ENCODE measurements at places on chromosomes 7 and 10.

- no peak overlapping the region for H3K4me3 ChIP-seq
- peaks cover 67% of the 10 kb centered on the region for H3K36me3 ChIP-seq
- H3K27me3 ChIP-seq = no peaks in the 10 kb centered on the region
- H3K4me1 ChIP-seq = no peaks in the 10 kb centered on the region
- no peak overlapping the region for H3K27ac ChIP-seq
- DNase-seq = no peak
Observed at GRCh38 chr10:13201132-13201531, 33.0 kb downstream of the UCMA start.

GRCh38 chr10:49381111-49381900 is 14.6 kb downstream of the DRGX start:
- H3K27me3 ChIP-seq = peaks cover 12% of the 10 kb centered on the region
- no peak overlapping the region for H3K4me3 ChIP-seq
- DNase-seq = no peak

DNA sequence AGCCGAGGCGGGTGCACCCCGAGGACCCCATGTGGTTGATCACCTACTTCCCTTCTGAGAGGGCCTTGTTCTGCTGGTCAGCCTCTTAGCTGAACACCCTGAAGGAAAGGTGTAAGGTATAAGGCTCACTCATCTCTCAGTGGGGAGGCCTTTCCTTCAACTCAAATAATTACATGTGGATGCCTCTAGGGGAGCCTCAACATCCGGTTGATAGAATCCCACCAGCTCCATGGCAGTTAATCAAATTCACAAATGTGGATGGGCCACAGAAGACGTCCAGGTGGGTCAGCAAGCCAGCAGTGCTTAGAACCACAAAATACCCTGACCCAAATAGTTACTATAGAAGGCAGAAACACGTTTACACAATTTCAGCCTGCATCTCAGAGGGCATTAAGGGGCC is 37.7 kb upstream of the ZNF32 start:
- peaks cover 11% of the 10 kb centered on the region for H3K4me1 ChIP-seq
- peaks cover 32% of the 10 kb centered on the region for H3K27me3 ChIP-seq
- no peak for DNase-seq
- H3K27ac ChIP-seq = no peak overlapping the region
- no peaks in the 10 kb centered on the region for H3K36me3 ChIP-seq

DNA sequence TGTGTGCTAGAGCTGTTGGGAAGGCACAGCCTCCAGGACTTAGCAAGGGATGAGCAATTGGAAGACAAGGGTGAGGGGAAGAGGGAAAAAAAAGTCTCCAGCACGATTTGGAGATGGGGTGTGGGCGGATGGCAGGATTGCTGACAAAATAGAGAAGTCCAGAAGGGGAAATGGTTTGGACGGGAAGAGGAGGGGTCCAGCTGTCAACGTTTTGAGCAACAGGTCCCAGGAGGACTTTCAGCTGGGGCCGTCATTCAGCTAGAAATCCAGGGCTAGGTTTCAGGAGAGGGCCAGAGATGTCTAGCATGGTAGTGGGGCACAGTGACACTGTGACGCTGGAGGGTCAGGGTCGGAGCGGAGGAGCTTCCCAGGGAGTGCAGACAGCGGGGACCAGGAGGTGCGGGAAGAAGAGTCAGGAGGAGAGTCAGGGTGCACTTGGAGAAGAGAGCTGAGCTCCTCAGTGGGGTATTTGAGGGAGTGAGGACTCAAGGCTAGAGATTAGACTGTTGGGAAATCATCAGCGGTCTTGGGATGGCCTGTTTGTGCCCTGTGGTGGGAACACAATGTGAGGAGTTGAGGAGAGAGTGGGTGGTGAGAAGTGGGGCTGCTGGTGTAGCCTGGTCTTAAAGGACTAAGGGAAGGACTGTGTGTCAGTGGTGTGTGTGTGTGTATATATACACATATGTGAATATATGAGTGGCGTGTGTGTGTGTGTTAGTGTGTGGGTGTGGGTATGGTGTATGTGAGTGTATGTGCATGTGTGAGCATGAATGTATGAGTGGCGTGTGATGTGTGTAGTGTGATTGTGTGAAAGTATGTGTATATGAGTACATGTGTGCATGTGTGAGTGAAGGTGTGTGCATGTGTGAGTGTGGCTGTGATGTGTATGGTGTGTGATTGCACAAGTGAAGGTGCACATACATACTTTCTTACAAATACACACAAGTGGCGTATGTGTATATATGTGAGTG is 3.8 kb downstream of the ZYX start:
- no peak overlapping the region for H3K27ac ChIP-seq
- H3K36me3 ChIP-seq = peaks cover 17% of the 10 kb centered on the region

GRCh38 chr10:46224414-46224682 is 62.4 kb upstream of the ANTXRL start:
- peaks cover 23% of the 10 kb centered on the region for H3K36me3 ChIP-seq
- H3K27me3 ChIP-seq = no peaks in the 10 kb centered on the region
- DNase-seq = peak; percentile 8
- H3K4me3 ChIP-seq = no peak overlapping the region

- DNase-seq = no peak
- no peaks in the 10 kb centered on the region for H3K4me1 ChIP-seq
- no peak overlapping the region for H3K27ac ChIP-seq
Observed at GRCh38 chr7:150835702-150836280, 16.5 kb upstream of the AOC1 start.

DNA sequence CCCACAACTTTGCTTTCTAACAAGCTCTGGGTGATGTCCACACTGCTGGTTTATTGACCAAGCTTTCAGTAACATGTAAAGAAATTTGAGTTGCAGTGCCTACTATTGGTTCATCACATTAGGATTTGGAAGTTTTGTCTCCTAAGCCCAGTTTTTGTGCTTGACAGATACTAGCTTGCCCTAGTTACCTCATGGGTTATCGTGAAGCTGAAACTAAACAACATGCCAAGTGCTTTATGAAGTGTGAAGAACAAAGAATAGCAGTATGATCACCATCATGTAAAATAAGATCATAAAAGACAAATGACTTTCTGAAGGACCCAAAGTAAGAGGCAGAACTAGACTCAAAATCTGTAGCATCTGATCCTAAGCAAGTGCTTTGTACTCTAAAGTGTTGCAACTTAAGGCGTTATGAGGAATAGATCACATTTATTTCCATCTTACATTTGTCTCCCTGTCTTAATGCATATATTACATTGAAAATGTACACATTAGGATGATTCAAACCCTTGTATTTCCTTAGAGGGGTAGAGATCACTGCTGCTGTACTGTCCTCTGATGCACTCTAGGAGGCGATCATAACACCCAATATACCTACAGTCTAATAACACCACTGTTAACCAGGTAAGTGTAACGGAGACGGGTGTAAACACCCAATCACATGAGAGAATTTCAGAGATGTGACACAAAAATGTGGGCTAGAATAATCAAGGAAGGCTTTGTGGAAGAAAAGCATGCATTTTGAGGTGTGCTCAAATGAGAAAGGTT is 71.3 kb downstream of the NRCAM start:
- no peak overlapping the region for H3K27ac ChIP-seq
- no peaks in the 10 kb centered on the region for H3K27me3 ChIP-seq
- H3K36me3 ChIP-seq = no peaks in the 10 kb centered on the region

- no peak for DNase-seq
- H3K36me3 ChIP-seq = no peaks in the 10 kb centered on the region
- peaks cover 4% of the 10 kb centered on the region for H3K4me1 ChIP-seq
- no peaks in the 10 kb centered on the region for H3K27me3 ChIP-seq
- H3K27ac ChIP-seq = no peak overlapping the region
Observed at GRCh38 chr7:6360841-6361240, 86.9 kb downstream of the DAGLB start.

DNA sequence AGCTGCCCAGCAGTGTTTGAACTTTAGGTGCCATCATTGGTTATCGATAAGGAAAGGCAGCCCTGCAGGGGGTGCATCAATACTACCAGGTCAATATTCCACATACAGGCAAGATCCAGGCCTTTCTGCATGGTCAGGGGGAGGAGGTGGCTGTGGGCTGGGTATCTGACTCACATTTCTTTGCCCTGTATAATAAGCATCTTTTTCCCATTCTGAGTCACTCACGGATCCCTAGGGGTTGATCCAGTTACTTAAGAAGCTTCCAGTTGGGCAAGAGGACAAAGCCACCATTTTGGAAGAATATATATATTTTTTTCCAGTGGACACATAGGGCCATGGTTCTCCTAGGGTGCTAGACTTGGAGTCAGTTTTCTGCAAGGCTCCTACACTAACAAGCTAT is 114.2 kb upstream of the HABP2 start:
- H3K4me3 ChIP-seq = no peak overlapping the region
- no peaks in the 10 kb centered on the region for H3K36me3 ChIP-seq
- peaks cover 3% of the 10 kb centered on the region for H3K27me3 ChIP-seq
- no peak for DNase-seq
- H3K27ac ChIP-seq = no peak overlapping the region

GRCh38 chr10:78570633-78571235 is 498.0 kb upstream of the ZMIZ1 start:
- H3K27ac ChIP-seq = no peak overlapping the region
- no peaks in the 10 kb centered on the region for H3K27me3 ChIP-seq
- peaks cover 4% of the 10 kb centered on the region for H3K4me1 ChIP-seq
- no peak overlapping the region for H3K4me3 ChIP-seq
- no peaks in the 10 kb centered on the region for H3K36me3 ChIP-seq

DNA sequence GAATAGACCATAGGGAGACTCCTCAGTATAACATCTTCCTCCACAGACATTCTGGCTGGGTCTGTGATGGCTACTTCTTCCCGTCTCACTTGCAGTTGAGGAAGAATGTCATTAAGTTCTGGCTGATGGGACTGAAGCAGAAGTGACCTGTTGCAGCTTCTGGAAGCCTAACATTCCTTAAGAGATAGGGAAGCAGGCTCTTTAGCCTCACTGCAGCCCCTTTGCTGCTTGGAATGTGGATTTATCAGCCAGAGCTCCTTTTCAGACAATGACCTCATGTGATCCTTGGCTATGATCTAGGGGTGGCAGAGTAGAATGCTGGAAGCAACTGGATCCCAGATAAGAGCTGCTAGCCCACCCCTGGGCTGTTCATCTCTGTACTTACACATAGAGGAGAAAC is 142.5 kb downstream of the RNF216 start:
- H3K27me3 ChIP-seq = no peaks in the 10 kb centered on the region
- DNase-seq = no peak
- H3K36me3 ChIP-seq = peaks cover 40% of the 10 kb centered on the region
- H3K4me3 ChIP-seq = no peak overlapping the region
- peaks cover 29% of the 10 kb centered on the region for H3K4me1 ChIP-seq

DNA sequence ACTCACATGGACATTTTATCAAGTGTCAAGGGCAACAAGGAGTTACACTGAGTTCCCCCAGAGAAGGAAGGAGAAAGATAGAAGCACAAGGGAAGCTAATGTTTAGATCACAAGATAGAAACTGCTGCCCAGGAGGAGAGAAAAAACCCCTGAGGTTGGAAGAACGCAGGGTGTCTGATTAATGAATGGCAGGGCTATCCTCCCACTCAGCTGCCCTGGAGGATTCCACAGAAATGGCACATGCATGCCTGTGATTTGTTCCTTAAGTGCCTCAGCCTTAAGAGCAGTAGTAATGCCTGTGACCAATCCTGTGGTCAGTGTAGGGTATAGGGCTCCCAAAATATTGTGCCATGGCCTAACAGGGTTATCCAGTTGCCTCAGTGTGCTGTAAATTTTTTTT is 20.2 kb downstream of the DNAJB9 start:
- no peak overlapping the region for H3K27ac ChIP-seq
- no peak overlapping the region for H3K4me3 ChIP-seq
- no peaks in the 10 kb centered on the region for H3K36me3 ChIP-seq
- peaks cover 15% of the 10 kb centered on the region for H3K27me3 ChIP-seq

GRCh38 chr7:2985866-2986265 is 57.8 kb downstream of the CARD11 start:
- H3K36me3 ChIP-seq = peaks cover 71% of the 10 kb centered on the region
- DNase-seq = no peak
- peaks cover 64% of the 10 kb centered on the region for H3K4me1 ChIP-seq
- no peak overlapping the region for H3K27ac ChIP-seq
- no peaks in the 10 kb centered on the region for H3K27me3 ChIP-seq

GRCh38 chr10:87660484-87661133 is 931 bp downstream of the PAPSS2 start:
- H3K36me3 ChIP-seq = no peaks in the 10 kb centered on the region
- no peak for DNase-seq
- H3K4me3 ChIP-seq = peak overlapping the region; percentile 64

- H3K27ac ChIP-seq = no peak overlapping the region
- DNase-seq = peak; percentile 51
- H3K4me3 ChIP-seq = no peak overlapping the region
- H3K36me3 ChIP-seq = no peaks in the 10 kb centered on the region
- peaks cover 12% of the 10 kb centered on the region for H3K27me3 ChIP-seq
Observed at GRCh38 chr10:100878291-100878910, 34.4 kb upstream of the SLF2 start.

DNA sequence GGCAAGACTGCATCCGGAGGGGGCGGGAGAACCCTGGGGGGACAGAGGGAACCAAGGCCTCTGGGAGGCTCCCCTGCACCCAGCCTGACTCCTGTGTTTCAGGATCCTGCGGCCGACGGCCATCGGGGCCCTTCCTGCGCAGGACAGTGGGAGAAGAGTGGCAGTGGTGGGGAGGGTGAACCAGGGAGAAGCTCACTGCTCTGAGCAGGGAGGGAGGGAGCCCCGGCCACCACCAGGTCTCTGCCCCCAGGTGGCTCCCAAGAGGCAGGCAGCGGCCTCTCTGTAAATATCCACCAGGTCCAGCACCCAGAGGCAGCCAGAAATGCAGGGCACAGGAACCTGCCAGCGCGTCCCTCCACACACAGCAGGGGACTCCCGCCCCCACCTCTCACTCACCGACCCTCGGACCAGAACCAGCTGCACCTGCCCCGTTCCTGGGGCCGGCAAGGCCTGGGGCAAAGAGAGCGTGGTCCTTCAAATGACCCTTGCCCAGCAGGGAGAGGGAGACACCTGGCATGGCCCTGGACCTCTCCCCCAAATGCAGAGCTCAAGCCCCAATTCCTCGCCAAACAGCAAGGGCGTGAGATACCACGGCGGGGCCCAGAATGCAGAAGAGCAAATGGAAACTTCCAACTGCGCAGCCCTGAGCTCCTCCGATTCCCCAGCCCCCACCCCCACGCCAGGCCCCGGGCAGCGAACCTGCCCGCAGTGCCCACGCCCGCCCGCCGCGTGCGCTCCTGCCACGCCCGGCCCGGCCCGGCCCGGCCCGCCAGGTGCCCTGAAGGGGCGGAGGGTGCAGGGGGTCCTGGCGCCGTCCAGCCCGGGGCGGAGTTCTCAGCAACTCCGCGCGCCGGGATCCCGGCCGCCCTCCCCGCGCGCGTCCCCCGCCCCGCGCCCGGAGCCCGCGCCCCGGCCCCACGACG is 805 bp downstream of the RASGEF1A start:
- no peaks in the 10 kb centered on the region for H3K36me3 ChIP-seq
- peak overlapping the region; percentile 20 for H3K27ac ChIP-seq
- H3K27me3 ChIP-seq = peaks cover 52% of the 10 kb centered on the region
- peaks cover 5% of the 10 kb centered on the region for H3K4me1 ChIP-seq
- DNase-seq = peak; percentile 66

DNA sequence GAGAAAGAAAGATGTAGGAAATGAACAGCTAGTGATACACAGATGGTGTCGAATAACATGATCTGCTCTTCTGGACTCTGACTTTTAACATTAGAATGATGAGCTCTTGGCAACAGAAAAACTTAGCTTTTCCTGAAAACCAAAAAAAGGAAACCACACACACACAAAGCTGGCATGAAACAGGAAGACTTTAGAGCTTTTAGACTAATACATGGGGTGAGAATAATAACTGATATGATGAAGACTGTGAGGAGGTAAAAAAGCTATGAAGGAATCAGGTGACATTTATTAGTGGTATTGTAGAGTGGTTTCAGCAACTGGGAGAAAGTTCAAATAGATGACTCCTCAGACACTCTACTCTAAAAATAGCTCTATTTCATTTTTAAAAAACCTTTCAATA is 491.9 kb downstream of the PARD3 start:
- H3K27ac ChIP-seq = no peak overlapping the region
- H3K27me3 ChIP-seq = no peaks in the 10 kb centered on the region
- no peak for DNase-seq
- H3K4me3 ChIP-seq = no peak overlapping the region

GRCh38 chr10:36393801-36394200 is 731.6 kb upstream of the ANKRD30A start:
- H3K27ac ChIP-seq = no peak overlapping the region
- no peak for DNase-seq
- no peaks in the 10 kb centered on the region for H3K27me3 ChIP-seq
